BE2C (cell line): ENCODE measurements at places on chromosomes 12 and 14.
A peak's percentile ranks its signal among the peaks of the same experiment; 100 is the strongest.

DNA sequence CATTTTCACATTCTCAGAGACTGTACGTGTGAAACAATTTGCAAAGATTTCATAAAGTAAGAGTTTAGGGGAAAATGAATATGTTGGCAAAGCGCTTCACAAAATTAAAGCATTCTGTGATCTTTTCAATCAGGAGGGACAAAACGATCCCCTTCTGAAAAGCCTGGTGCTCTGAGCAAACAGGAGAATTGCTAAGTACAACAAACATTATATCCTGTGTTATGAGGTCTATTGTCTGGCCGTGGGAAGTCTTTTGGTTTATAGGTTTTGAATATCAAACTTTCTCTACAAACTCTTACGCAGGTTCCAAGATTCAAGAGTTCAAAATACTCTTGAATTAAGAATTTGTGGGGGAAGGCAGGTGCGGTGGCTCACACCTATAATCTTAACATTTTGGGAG, 7.2 kb upstream of the FOXN3 start:
- no peak for DNase-seq

DNA sequence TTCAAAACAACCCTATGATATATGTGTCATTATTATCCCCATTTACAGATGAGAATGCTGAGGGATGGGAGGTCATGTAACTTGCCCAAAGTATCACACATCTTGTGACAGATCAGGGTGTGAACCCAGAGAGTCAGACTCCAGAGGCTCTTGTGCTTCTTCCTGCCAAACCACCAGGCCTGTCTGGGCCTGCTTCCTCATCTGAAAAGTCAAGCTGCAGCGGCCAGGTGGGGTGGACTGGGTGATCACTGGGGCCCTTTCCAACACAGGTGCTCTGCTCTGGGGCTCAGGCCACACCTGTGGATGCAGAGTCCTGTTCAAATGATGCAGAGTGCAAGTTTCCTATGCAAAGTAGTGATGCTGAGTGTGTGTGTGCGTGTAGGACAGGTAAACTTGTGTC, 26.7 kb downstream of the TSPAN11 start:
- no peak for DNase-seq

- DNase-seq, result no peak
Measured at GRCh38 chr14:73358187-73358586, 100.2 kb downstream of the NUMB start.

DNA sequence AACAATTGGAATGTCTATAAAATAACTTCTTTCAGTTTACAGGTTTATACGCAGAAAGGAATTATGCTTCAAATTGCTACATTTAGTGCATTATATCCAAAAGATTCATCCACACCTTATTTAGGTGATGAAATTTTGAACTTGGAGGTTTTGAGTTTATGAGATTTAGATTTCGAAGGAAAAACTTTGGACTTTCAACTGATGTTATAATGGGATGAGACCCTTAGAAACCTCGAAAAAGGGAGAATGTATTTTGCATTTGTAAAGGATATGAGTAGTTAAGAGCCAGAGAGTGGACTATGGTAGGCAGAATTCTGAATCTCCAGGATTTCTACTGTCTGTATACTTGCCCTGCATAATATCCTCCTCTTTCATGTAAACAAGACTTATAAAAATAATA, 851.6 kb upstream of the MGAT4C start:
- no peak for DNase-seq

DNA sequence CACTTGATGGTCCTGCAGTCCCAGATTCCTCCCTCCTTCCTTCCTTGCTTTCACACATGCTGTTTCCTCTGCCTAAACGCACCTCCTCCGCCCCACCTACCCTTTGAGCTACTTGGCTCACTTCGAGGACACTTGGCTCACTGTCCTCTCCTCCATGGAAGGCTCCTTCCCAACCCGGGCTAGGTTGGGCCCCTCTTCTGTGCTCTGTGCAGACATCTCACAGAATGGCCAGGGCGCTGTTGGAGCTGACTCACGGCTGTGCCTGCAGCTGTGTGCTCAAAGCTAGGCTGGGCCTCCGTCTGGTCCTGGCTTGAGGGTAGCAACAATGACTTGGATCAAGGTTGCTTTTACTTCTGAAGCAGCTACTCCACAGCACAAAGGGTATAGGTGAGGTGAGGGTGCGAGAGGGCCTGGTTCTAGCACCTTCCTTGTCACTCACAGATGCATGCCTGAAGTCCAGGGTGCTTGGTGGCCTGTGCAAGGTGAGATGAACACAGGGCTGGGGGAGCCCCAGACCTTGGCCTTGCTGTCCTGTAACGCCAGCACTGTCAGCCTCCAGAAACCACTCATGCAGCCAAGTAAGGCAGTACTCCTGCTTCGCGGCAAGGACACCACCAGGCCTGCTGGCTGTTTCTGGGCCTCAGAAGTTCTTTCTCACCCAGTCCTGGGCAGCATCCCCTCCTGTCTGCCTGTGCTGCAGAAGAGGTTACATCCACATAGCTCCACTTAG, 61.8 kb downstream of the GALNT16 start:
- no peak for DNase-seq

- DNase-seq, result no peak
Measured at GRCh38 chr12:20342111-20342510, 26.2 kb upstream of the PDE3A start.

DNA sequence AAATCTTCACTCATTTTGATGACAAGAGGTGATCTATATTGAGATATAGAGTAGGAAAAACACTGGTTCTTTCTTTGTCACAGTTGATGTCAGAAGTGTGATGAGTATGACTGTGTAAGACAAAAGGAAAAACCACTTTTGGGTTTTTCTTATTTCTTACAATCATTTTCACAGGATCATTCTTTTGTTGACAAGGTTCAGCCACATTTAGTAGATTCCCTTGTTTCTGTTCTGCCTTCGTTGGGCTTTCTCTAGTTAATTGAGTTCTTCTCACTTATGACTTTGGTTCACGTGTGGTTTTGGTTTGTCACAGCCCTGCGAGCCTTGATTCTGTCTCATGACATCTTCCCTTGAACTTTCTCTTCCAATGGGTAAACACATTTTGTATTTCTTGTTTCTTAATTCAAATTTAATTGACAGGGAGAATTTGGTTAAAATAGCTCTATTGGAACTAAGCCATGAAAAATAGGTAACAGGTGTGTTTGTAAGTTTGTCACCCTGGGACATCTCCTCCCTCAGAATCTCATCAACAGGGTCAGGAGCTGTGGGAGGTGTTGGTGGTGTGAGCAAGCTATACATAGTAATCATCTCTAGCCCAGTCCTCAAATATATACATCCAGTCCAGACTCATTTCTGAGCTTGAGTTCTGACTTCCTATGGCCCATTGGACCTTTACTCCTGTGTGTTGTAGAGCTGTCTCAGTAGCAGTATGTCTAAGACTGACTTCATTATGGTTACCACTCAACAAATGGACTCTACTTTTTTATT, 255.3 kb downstream of the BMP4 start:
- no peak for DNase-seq

GRCh38 chr12:62044450-62045135, 215.6 kb upstream of the USP15 start:
- DNase-seq, result no peak

GRCh38 chr14:79783041-79783440, 428.3 kb downstream of the DIO2 start:
- DNase-seq, result no peak

DNA sequence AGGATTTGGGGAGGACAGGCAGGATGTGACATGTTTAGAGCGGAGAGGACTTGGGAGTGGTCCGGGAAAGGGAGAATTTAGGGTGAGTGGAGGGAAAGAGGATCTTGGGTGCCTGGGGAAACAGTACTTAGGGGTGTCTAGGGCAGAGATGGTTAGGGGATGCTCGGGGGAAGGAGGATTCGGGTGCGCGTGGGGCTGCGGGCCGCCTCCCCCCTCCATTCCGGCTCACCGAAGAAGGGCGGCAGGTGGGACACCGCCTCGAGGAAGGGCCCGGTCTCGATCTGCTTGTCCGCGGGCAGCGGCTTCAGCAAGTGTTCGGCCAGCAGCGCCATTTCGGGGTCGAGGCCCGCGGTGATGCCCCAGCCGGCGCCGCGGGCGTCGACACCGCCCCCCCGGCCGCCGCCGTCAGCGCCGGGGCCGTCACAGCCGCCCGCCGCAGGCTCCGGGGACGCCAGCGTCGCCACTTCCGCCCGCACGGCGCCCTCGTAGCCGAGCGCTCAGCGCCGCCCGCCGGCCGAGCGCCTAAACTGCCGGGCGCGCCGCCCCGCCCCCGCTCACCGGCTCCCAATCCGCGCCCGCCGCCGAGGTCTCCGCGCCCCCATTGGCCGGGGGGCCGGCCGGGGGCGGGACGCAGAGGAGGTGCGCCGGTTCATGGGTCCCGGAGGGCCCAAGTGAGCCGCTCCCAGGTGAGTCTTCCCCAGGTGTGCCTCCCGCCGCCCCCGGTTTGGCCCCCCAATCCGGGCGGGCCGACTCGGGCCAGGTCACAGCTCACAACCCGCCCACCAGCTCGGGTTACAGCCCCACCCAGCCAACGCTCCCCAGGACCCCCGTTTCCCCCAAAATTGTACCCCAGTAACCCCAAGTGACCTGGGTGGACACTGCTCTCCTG, at the start of gene GLTP:
GLTP (minus strand) TSS at position 499 of the 889 bp plus-strand sequence; CDS start at position 332, 167 bp downstream.
- peak; percentile 90 for DNase-seq

DNA sequence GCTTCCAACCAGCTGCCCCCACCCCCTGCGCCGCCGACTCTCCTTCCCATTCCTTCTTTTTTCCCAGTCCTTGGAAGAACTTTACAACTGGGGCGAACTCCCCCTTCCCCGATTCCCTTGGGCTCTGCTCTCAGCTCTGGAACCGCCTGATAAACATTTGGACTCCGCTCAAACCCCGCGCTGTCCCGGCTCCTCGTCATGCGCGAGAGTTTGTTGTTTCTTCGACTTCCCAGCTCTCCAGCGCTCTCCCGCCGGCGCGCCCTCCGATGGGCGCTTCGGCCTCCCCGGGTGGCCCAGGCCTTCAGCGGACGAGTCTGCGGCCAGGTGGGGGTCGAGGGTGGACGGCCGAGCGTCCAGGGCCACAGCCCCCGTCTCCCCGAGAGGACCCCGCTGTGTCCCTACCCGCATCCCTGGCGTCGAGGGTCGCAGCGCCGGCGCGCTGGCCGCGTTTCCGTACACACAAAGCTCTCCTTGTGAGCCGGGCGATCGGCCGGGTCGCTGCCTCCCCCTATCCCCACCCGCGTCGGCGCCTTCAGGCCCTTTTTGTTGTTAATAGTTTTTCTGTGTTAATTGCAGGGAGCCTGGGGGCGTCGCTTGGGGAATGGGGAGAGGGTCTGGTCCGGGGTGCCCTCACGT, 847 bp downstream of the MMP14 start:
- no peak for DNase-seq
